Amniotic stem cell (primary cell): ENCODE measurements at places on chromosomes 1 and 21.

GRCh38 chr1:178870944-178871343 lies at the start of gene ANGPTL1:
Gene ANGPTL1 (minus strand): TSS chr1:178871077. CDS start chr1:178865776, 5,301 bp downstream.
- no peak for DNase-seq

GRCh38 chr1:38489844-38490270 lies 369.7 kb downstream of the RRAGC start:
- no peak for DNase-seq

- DNase-seq, result no peak
These were observed 1089.8 kb upstream of the NCAM2 start for GRCh38 chr21:19908390-19908789.

- DNase-seq, result no peak
These were observed 14.1 kb upstream of the KIAA0040 start for GRCh38 chr1:175206687-175207086.

DNA sequence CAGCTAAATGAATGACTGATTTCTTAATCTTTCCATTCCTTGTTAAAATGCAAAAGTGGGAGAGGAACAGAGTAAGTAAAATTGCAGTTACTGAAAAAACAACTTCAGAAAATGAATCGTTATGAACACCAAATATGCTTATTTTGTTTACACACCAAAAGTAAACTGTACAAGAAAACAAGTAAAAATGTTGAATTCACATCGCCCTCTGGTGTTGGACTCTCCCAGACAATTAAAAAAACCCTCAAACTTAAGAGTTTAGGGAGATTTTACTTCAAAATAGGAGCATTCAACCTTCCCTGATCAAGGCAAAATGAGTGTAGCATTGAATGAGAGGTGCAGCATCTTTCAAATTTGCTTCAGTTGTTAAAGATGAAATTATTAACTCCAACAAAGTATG lies 19.4 kb upstream of the ESRRG start:
- no peak for DNase-seq

DNA sequence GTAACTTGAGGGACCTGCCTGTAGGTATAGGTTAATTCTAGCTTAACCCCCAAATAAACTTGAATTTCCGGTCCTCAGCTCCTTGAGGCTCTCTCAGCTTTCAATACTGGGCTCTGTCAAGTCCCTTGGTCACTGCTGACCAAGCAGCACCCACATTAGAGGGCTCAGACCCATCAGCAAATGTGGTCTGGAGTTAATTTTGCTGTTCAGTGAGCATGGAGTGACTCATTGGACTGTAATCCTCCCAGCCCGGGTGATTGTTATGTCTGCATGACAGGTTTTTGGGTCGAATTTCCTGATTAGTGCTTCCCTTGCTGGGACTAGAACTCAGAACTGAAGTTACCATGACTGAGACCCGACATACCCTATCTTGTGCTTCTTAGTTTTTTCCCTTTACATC lies 130.6 kb downstream of the URB2 start:
- no peak for DNase-seq

DNA sequence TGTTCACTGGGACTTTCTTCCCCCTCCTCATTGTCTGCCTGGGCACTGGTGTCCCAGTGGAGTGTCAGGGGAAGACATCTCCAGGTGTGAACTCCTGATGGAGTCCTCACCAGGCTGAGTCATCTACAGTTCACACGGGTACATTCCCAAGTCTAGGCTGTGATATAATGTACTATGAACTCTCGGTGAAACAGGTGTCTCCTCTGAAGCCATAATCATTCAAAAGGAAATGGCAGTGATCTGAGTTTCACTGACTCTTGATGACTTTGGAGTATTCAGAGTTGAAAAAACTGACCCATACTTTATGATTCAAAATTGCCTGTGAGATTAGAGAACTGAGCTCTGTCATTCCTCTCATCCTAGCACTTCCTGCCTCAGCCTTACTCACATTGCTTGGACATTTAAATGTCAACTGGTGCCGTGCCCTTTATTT lies 9.1 kb downstream of the LAMC2 start:
- no peak for DNase-seq

- peak; percentile 79 for DNase-seq
These were observed 487.3 kb downstream of the SIPA1L2 start for GRCh38 chr1:232142403-232143314.

DNA sequence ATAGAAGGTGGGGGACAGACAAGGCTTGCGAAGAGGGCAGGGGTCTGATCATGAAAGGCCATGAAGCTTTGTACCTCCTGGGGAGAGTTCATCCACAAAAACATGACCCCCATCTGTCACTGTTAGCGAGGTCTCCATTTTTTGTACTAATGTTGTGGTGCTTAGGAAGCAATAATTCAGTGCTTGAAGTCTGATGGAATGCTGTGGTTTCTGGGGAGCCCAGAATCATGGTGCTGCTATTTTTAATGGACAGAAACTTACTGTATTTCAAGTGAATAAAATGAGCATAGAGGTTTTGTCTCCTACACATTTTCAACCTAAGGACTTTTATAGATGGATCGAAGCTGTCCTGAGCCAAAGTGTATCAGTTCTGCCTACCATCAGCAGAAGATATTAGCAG lies 28.2 kb upstream of the RGL1 start:
- DNase-seq, result no peak

GRCh38 chr1:72693899-72694298 lies 411.6 kb upstream of the NEGR1 start:
- no peak for DNase-seq

DNA sequence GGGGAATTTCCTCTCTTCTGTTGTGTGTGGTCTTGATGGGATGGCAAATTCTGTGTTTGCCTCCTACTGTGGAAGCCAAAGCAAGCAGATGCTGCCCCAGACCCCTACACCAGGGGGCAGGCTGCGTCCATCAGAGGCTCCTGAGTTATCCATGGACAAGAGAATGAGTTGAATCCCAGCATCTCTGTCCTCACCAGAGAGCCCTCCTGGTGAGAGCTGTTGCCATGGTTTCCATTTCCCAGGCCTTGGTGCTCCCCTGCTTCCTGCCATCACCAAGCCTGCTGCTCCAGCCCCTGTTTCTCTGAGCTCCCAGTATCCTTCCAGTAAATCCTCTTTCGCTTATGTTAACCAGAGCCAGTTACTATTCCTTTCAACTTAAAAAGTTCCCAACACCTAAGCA lies 20.4 kb upstream of the GNG12 start:
- DNase-seq, result peak; percentile 28

GRCh38 chr21:42736646-42737350 lies 83.4 kb downstream of the PDE9A start:
- DNase-seq, result no peak

- no peak for DNase-seq
These were observed 595.1 kb upstream of the ZP4 start for GRCh38 chr1:238485912-238486209.

DNA sequence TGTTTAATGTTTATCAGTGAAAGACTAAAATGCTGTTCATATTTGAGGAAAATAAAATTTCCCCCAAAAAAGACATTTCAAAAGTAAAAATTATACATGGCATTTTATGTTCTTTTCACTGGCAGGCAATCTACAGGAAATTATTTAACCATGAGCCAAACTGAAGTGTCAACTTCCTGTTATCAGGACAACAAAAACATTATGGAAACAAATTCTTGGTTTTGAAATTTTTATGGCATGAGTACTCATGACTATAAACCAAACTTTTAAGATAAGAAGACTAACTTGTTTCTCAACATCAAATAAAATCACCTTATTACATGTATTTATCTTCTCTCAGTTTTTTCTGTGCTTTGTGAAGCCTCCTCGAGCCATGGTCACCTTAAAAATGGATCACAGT lies 698.6 kb downstream of the LTN1 start:
- peak; percentile 19 for DNase-seq
